Bone marrow (tissue), 2 donors: ENCODE measurements at places on chromosomes 1 and 21.

GRCh38 chr21:38925923-38926322, 120.2 kb downstream of the ETS2 start:
- peak; percentile 43 for DNase-seq

GRCh38 chr1:40078512-40079333, 18.3 kb downstream of the PPT1 start:
- DNase-seq, result peak; percentile 25

- DNase-seq, result no peak
Observed at GRCh38 chr1:68046885-68047658, 3.4 kb downstream of the DIRAS3 start.

- no peak for DNase-seq
Observed at GRCh38 chr1:1755852-1756251, 22.4 kb downstream of the NADK start.

DNA sequence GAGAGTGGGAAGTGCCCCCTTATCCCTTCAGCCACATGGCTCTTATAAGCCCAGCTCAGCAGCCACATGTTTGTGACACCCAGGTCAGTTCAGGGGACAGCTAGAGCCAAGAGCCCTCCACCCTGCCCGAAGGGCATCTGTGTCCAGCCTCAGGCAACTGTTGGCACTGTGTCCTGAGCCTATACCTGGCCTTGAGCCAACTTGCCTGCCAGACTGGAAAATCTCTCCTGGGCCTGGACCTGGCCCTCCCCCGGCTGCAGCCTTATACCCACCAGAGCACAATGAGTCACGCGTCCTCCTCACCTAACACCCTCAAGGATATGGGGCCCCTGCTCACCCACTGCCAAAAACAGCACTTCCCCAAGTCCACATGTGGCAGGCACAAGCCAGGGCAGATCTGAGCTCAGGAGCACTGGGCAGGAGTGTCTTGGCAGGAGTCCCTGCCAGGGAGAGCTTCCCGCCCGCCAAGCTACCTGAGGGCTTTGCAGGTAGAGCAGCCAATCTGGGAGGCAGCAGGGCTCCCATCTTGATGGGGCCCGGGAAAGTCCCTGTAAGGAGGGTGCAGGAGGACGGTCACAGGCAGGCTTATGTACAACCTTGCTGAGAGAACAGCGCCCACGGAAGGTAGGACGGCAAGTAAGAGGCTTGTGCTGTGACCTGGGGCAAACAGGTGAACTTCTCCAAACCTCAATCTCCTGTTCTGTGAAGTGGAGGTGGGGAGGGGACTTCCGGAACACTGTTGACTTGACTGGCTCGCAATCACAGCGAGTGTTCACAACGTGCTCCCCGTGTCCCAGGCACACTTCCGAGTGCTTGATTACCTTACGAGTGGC, 19.8 kb upstream of the HSPG2 start:
- peak; percentile 76 for DNase-seq

DNA sequence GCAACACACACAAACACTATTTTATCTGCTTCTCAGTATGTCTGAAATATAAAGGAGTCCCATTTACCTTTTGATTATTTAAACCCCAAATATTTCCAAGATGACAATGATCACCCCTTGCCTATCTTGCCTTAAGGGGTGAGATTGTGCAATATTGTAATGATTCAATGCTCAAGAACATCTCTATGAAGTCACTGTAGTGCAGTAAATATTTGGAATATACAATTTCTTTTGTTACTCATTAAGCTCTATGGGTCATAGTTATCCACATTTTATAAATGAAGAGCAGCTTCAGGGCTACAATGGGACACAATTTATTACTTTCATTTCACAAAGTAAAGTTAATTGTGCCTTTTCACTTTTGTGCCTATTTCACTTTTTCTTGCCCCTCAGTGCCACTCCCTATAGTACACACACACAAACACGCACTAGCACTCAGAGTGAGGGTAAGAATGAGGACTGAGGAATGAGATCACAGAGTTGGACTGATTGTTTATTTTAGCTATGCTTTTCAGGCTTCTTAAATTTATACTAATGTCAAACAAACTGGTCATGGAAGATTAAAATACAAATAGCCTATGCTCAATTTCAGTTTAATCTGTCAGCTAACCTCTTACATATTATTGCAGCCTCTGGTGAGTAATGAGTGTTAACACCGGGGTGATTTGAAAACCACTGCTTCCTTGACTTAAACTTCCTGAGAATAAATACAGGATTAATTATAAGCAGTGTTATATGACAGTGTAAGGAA, 521.0 kb upstream of the B3GALT2 start:
- no peak for DNase-seq

GRCh38 chr1:89484092-89485038, 40.3 kb upstream of the LRRC8B start:
- DNase-seq, result no peak

GRCh38 chr1:208497866-208498541, 253.8 kb upstream of the PLXNA2 start:
- DNase-seq, result no peak

GRCh38 chr1:217322834-217323233, 308.1 kb downstream of the GPATCH2 start:
- no peak for DNase-seq

- DNase-seq, result no peak
Observed at GRCh38 chr1:172719066-172719627, 60.2 kb downstream of the FASLG start.
